Activated naive CD4-positive, alpha-beta T cell treated with anti-CD3 and anti-CD28 coated beads for 36 hours (primary cell): ENCODE measurements at places on chromosomes 11 and 22.
A peak's percentile ranks its signal among the peaks of the same experiment; 100 is the strongest.

GRCh38 chr11:112477581-112478317 lies 217.1 kb upstream of the PLET1 start:
- DNase-seq = no peak

- DNase-seq = no peak
Measured at GRCh38 chr22:33114565-33114964, 56.4 kb upstream of the SYN3 start.

DNA sequence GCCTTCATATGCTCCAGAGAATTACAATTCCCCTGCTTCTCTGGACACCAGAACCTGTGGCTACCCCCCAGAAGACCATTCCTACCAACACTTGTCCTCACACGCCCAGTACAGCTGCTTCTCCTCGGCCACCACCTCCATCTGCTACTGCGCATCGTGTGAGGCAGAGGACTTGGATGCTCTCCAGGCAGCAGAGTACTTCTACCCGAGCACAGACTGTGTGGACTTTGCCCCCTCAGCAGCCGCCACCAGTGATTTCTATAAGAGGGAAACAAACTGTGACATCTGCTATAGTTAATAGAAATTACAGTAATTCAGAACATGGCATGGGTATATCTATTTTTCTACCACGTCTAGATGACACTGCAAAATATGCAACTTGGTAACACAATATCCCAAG lies 9.8 kb downstream of the POU2AF3 start:
- DNase-seq = no peak

GRCh38 chr22:35531676-35532075 lies 9.0 kb upstream of the RASD2 start:
- DNase-seq = no peak

DNA sequence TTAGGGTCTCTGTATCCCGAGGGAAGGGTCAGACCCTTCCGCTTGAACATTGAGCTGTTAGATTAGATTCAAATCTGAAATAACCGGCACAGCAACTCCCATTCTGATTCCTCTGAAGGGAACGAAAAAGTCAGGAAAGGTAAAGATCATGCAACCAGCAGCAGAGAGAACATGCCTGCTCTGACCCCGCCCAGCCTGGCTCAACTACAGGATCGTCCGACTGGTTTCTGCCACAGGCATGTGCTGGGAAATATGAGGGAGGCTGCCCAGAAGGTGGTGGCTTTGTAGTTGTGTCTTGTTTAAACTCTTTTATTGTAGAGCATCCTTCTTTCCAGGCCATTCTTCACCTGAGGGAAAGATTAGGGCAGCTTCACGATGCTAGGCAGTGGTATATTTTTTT lies 5.0 kb upstream of the MTNR1B start:
- no peak for DNase-seq

DNA sequence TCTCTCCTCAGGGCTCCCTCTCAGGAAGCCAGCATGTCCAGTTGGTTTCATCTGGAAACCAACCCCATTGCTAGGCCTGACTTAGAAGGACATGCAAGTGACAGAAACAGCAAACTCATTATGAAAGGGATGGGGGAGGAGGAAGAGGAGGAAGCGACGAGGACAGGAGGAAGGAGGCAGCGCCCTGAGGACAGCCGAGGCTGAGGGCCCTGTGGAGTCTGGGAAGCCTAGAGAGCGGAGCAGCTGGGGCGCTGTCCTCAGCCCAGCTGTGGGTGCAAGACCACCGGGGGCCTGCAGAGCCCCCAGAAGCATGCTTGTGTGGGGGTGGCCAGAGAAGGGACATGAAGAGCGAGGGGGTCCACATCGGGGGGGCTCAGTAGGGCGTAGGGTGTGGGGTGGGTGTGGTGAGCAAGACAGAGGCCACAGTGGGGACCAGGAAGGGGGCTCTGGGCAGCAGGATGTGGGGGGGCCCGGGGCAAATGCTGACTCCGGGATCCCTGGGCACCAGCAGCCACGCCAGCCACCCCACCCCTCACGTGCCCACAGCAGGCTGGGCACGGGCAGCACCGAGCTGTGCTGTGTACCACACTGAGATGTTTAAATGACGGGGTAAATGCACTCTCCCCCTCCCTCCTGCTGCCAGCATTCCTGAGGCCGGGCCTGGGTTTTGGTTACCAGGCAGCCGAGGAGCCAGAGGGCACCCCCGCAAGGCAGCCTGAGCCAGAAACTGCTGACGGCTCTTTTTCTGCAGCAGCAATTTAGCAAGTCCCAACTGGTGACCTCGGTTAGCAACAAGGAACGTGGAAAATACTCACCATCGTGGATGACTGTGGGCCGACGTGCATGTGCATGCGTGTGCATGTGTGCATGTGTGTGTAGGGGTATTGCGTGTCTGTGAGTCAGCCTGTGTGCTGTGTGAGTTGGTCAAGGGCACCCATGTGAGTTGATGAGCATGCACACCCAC lies 82.7 kb upstream of the LINC01488 start:
- DNase-seq = no peak

GRCh38 chr11:90774727-90775566 lies 552.1 kb upstream of the CHORDC1 start:
- DNase-seq = no peak

- peak; percentile 53 for DNase-seq
Measured at GRCh38 chr11:2376751-2377451, at the start of gene CD81. Gene CD81, plus strand, starts transcription at chr11:2377310. Its CDS starts 240 bp downstream, at chr11:2377550.

DNA sequence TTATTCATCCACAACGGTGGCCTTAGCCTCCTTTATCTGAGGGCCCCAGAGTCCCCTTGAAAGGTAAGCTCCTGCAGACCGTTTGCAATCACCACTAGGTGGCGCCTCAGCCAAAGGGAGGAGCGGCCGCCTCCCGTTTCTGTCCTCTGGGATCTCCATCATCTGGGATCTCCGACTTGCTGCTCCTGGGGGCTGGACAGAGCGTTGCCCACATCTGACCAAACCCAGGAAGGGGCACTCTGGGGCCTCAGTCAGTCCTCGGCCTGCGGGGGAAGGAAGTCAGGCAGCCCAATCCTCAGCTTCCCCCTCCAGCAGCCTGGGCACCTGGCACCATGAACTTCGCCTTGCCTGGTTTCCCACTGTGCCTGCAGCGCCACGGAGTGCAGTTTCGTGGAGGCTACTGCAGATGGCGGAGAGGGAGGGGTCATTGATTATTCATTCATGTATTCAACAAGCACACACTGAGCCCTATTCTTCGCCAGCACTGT lies 23.5 kb downstream of the TP53I11 start:
- DNase-seq = peak; percentile 69

DNA sequence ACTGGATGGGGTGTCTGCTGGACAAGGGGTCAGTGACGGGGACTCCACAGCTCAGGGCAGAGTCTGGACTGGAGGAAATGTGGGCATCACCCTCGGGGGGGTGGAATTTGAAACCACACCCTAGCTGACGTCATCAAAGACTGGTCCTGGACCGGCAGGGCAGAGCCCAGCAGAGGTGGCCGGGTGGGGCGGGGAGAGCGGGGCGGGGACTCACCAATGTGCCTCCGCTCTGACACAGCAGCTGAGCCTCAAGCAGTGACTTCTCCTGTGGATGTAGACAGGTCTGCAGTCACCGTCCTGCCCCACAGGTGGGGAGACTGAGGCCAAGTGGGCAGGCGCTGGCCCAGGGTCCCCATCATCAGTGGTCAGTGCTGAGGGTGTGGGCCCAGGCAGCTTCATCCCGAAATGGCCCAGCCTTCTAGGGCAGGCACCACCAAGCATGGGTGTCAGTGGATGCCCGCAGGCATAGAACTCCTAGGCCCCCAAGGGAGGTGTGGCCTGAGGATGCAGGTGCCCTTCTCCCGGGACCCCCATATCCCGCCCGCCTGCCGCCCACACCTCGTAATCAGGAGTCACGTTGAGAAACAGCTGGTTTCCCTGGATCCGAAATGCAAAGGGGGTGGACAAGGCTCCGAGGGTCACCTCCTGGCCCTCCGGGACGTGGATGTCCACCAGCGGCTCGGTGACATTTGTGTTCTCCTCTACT lies 603 bp downstream of the CDHR5 start:
- DNase-seq = no peak

DNA sequence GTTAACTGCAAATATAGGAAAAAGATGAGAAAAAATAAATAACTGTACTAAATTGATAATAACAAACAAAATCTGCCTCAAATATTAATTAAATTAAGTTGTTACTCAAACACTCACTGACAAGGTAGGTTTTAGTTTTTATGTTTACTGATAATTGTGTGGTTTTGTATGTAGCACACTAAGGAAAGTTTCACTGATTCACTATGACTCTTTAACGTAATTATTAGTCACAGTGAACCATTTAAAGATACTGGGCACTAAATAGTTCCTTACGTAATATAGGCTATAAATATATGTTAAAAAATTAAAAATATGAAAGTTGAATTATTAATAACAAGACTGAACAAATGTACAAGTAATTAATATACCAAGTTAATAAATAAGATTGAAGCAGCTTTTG lies 2330.0 kb upstream of the RAG2 start:
- no peak for DNase-seq

- no peak for DNase-seq
Measured at GRCh38 chr22:48943567-48944432, 883.9 kb downstream of the BRD1 start.

- no peak for DNase-seq
Measured at GRCh38 chr11:64963072-64963631, 8.8 kb downstream of the MAJIN start.

DNA sequence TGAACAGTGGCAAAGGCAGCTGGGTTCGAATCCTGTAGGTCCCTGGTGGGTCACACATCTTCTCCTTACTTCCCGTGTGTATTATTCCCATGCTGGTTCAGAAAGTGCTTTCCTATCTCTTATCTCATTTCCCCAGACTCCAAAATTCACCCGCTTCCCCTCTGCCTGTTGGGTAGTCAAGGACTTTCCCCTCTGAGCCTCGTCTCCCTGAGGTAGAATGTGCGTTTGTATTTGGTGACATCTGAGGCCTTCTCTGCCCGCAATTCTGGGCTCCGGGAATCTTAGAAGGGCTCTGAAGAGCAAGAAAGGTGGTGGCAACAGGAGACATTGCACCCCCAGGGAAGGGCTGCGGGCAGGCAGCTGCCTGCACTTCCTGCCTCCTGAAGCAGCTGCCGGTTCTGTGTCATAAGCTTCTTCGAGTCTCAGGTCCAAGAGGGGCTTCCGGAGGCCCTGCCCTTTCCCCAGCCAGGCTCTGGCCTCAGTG lies 5.9 kb downstream of the LRRC32 start:
- peak; percentile 47 for DNase-seq

GRCh38 chr22:31346255-31346732 lies at the start of gene PATZ1:
Gene PATZ1, minus strand, starts transcription at chr22:31346346. Its CDS starts 744 bp downstream, at chr22:31345602.
- peak; percentile 82 for DNase-seq

DNA sequence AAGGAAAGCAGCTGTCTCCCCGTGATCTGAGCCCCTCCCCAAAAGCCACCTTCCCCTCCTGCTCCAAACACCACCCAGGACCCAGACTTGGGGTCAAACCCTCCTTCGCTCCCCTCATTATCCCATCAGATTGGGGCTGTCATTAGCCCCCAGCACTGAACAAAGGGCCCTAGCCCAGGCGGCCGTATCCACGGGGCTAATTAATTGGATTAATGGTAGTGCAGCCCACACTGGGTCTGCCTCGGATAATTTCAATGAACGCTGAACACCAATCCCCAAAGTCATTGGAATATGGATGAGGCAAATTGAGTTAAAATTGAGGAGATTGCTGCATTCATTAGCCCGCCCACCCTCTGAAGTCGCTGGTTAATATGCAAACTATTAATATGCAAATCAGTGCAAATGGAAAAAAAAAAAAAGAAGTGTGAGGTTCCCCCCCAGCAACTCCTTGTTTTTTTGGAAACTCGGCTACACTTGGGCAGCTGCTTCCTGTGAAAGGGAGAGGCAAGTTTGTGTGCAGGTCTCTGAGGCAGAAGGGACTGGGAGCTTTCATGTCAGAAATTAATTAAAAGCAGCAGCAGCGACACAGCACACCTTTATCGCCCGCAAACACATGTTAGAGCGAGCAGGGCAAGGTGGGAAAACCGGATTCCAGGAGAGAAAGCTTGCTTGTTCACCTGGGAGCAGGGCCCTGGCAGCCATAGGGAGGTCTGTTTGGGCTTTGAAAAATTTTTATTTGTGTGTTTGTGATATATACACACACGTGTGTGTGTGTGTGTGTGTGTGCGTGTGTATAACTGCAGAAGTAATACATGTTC lies 517.8 kb downstream of the MIAT start:
- no peak for DNase-seq

GRCh38 chr11:32079553-32079952 lies 11.3 kb upstream of the RCN1 start:
- DNase-seq = no peak

GRCh38 chr11:91922846-91923245 lies 301.8 kb upstream of the FAT3 start:
- DNase-seq = no peak

GRCh38 chr11:63877658-63878241 lies 38.8 kb downstream of the MARK2 start:
- DNase-seq = no peak

- no peak for DNase-seq
Measured at GRCh38 chr11:120597250-120598215, 86.0 kb downstream of the GRIK4 start.

DNA sequence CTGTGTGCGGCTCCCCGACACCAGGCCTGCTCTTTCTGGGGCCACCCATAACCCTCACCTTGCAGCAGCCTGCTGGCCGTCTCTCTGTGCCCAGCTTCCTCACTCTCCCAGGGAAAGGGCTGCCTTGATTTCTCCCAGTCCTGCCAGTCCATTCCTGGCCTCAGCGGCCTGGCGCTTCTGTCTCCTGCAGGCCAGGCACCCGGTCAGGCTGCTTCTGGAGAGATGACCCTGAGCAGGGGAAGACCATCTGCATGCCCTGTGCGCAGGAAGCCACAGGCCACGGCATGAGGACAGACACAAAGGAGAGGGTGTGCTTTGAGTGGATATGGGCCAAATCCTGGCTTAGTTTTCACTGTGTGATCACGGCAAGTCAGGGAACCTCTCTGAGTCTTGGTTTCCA lies 86.2 kb downstream of the TSPAN18 start:
- DNase-seq = no peak

DNA sequence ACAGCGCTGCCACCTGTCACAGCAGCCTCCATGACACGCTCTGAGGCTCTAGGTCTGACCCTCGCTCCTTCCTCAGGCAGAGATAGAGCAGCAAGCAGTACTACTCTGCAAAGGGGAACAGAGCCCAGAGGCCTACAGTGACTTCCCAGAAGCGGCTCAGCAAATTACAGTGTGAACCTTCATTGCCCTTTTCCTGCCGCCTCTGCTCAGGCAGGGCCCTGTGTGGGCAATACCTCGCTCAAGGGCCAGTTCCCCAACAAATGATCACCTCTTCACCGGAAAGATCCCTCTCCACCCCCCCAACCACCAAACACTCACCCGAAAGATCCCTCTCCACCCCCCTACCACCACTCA lies 12.3 kb downstream of the KIAA0930 start:
- no peak for DNase-seq

GRCh38 chr22:50125029-50125428 lies 35.2 kb downstream of the MOV10L1 start:
- no peak for DNase-seq

- no peak for DNase-seq
Measured at GRCh38 chr22:35967046-35967397, 61.6 kb downstream of the RBFOX2 start.

GRCh38 chr22:50545522-50546325 lies at the start of gene KLHDC7B:
Gene KLHDC7B, plus strand, starts transcription at chr22:50545899. Its CDS starts 345 bp downstream, at chr22:50546244.
- peak; percentile 44 for DNase-seq
